Vagina (tissue), 2 donors: ENCODE measurements at places on chromosomes 5 and 9.
A peak's percentile ranks its signal among the peaks of the same experiment; 100 is the strongest.

DNA sequence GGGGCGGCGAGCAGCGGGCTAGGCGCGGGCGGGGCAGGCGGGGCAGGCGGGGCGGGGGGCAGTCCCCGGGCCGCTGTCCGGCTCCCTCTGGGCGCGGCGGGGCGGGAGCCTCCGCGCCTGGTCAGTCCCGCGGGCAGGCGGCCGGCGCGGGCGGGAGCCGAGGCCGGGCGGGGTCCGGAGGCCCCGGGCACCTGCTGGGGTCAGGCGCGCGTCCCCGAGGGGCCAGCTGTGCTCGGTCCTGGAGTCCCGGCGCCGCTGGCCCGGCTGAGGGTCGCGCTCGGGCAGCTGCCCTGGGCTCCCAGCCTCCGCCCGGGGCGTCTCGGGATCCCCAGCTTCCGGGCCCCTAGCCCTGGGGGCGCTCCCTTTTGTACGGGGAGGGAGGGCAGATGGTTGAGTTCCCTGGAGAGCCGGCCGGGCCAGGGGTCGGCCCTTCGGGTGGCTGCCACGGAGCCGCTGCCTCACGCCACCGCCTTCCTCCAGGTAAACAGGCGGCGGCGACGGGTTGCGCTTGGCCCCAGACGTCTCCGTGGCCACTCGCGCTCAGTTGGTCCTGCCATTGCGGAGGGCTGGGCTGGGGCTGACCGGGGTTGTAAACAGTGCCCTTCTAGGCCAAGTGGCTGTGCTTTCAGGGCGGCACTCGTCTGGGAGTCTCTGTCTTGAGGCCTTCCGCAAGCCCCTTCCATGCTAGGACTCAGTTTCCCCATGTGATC, 473 bp downstream of the ZBTB34 start:
- peaks cover 38% of the 10 kb centered on the region for H3K4me1 ChIP-seq
- H3K27ac ChIP-seq: peak overlapping the region; percentile 88
- no peaks in the 10 kb centered on the region for H3K27me3 ChIP-seq
- H3K4me3 ChIP-seq: peak overlapping the region; percentile 91
- peaks cover 5% of the 10 kb centered on the region for H3K36me3 ChIP-seq

- H3K4me1 ChIP-seq: peaks cover 26% of the 10 kb centered on the region
- no peaks in the 10 kb centered on the region for H3K36me3 ChIP-seq
- H3K27ac ChIP-seq: no peak overlapping the region
- peak overlapping the region; percentile 57 for H3K4me3 ChIP-seq
Measured at GRCh38 chr9:124769549-124770358, 1.4 kb downstream of the NR6A1 start.

- DNase-seq: peak; percentile 72
- peaks cover 12% of the 10 kb centered on the region for H3K4me1 ChIP-seq
- no peaks in the 10 kb centered on the region for H3K36me3 ChIP-seq
- H3K4me3 ChIP-seq: no peak overlapping the region
- no peaks in the 10 kb centered on the region for H3K27me3 ChIP-seq
Measured at GRCh38 chr5:174425271-174425963, 299.0 kb upstream of the MSX2 start.

GRCh38 chr5:15606197-15606596, 106.2 kb downstream of the FBXL7 start:
- DNase-seq: no peak
- no peak overlapping the region for H3K27ac ChIP-seq
- no peaks in the 10 kb centered on the region for H3K4me1 ChIP-seq
- no peak overlapping the region for H3K4me3 ChIP-seq

DNA sequence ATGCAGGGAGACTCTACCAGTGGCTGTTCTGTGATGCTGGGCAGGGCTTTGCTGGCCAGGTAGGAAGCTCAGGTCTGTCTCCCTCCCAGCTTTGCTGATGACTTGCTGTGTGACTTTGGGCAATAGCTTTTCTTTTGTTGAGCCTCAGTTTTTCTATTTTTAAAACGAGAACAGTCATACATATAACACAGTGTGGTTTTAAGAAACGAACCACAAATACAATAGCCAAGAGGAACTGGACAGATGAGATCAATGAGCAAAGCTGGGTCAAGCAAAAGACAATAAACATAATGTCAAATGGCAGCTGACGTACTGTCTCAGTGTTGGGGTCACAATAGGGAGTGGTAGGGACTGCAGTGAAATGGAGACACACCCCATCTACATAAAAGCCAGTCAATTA, 20.2 kb downstream of the SLIT3 start:
- no peak overlapping the region for H3K4me3 ChIP-seq
- H3K27me3 ChIP-seq: no peaks in the 10 kb centered on the region
- H3K4me1 ChIP-seq: peaks cover 20% of the 10 kb centered on the region

DNA sequence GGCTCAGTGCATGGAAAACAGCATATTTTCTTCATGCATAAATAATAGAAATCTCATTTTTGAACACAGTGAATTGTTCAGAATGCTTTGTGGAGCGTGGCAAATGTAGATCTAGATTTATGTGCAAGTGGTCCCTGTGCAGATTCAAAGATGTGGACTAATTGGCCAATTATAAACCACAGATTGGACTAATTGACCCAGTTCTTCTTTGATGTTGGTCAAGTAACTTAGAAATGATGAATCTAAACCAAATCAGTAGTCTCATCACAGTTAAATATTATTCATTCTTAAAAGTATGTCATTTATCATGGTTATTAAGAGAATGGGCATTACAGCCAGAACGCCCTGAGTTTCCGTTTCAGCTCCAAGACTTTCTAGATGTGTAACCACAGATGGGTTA, 11.7 kb upstream of the PDE4D start:
- DNase-seq: no peak
- H3K4me3 ChIP-seq: no peak overlapping the region
- H3K4me1 ChIP-seq: no peaks in the 10 kb centered on the region

- no peak overlapping the region for H3K27ac ChIP-seq
- no peak overlapping the region for H3K4me3 ChIP-seq
- peaks cover under 1% of the 10 kb centered on the region for H3K4me1 ChIP-seq
- no peaks in the 10 kb centered on the region for H3K27me3 ChIP-seq
Measured at GRCh38 chr5:35145691-35146317, 84.5 kb downstream of the PRLR start.

- DNase-seq: no peak
- no peak overlapping the region for H3K4me3 ChIP-seq
- H3K27me3 ChIP-seq: no peaks in the 10 kb centered on the region
- no peaks in the 10 kb centered on the region for H3K4me1 ChIP-seq
- no peak overlapping the region for H3K27ac ChIP-seq
- no peaks in the 10 kb centered on the region for H3K36me3 ChIP-seq
Measured at GRCh38 chr9:3299872-3300271, 225.9 kb downstream of the RFX3 start.

- H3K27ac ChIP-seq: no peak overlapping the region
- DNase-seq: no peak
- H3K27me3 ChIP-seq: no peaks in the 10 kb centered on the region
- no peaks in the 10 kb centered on the region for H3K4me1 ChIP-seq
- no peak overlapping the region for H3K4me3 ChIP-seq
- H3K36me3 ChIP-seq: no peaks in the 10 kb centered on the region
Measured at GRCh38 chr5:167546270-167546669, 745.2 kb upstream of the WWC1 start.

GRCh38 chr5:69257577-69257976, 22.9 kb downstream of the CDK7 start:
- H3K4me3 ChIP-seq: no peak overlapping the region
- H3K27me3 ChIP-seq: no peaks in the 10 kb centered on the region
- no peak overlapping the region for H3K27ac ChIP-seq

GRCh38 chr5:128630121-128630520, 92.1 kb upstream of the FBN2 start:
- no peak overlapping the region for H3K4me3 ChIP-seq
- H3K27ac ChIP-seq: no peak overlapping the region
- H3K27me3 ChIP-seq: no peaks in the 10 kb centered on the region
- H3K4me1 ChIP-seq: no peaks in the 10 kb centered on the region

DNA sequence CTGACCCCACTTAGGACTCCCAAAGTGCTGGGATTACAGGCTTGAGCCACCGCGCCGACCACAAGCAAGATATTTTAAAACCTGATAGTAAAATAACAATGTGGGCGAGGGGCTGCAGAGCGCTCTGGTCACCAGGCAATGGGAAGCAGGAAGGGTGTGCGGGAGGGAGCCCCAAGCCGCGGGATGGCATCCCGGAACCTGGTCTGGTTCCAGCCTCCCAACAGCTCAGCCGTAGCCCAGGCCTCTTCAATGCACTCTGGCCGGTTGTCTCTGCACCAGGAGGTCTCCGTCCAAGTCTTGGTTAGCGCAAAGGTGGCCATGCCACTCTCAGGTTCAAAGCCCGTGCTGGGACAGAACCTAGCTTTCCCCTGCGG, 694 bp upstream of the UAP1L1 start:
- peak overlapping the region; percentile 68 for H3K4me3 ChIP-seq
- H3K36me3 ChIP-seq: no peaks in the 10 kb centered on the region
- H3K4me1 ChIP-seq: peaks cover 25% of the 10 kb centered on the region
- H3K27ac ChIP-seq: peak overlapping the region; percentile 77
- H3K27me3 ChIP-seq: no peaks in the 10 kb centered on the region
- DNase-seq: no peak

DNA sequence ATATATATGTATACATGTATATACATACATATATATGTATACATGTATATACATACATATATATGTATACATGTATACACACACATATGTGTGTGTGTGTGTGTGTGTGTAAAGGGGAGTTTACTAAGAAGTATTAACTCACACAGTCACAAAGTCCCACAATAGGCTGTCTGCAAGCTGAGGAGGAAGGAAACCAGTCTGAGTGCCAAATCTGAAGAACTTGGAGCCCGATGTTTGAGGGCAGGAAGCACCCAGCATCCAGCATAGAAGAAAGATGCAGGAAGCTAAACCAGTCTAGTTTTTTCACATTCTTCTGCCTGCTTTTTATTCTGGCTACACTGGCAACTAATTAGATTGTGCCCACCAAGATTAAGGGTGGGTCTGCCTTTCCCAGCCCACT, 591.5 kb downstream of the PRR16 start:
- H3K36me3 ChIP-seq: no peaks in the 10 kb centered on the region
- no peak overlapping the region for H3K27ac ChIP-seq
- no peaks in the 10 kb centered on the region for H3K27me3 ChIP-seq
- H3K4me3 ChIP-seq: no peak overlapping the region
- no peak for DNase-seq

DNA sequence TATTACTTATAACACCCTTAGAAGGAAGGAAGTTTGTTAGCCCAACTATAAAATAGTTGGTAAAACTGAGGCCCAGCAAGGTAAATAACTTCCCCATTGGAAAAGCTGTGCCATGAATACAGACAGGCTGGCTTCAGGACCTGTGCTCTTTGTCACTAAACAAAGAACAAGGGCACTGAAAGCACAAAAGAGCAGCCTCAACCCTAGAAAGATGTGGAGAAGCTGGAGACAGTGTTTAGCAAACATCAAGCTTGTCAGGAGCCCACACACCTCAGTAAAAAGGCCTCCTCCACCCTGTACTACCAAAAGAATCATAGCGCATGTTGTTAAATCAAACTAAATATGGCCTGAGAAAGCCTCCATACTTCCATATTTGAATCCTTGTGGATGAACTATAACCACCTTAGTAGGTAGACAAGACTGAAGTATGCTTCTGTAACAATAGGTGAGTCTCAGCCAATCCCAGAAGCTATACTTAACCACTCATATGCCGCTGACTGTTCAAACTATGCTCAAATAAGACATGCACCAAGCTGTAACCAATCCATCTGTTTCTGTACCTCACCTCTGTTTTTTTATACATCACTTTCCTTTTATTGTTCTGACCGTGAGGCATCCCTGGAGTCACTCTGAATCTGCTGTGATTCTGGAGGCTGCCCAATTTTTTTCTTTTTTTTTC, 18.4 kb upstream of the SCGB3A2 start:
- H3K36me3 ChIP-seq: no peaks in the 10 kb centered on the region
- H3K4me3 ChIP-seq: no peak overlapping the region
- peaks cover 11% of the 10 kb centered on the region for H3K4me1 ChIP-seq

DNA sequence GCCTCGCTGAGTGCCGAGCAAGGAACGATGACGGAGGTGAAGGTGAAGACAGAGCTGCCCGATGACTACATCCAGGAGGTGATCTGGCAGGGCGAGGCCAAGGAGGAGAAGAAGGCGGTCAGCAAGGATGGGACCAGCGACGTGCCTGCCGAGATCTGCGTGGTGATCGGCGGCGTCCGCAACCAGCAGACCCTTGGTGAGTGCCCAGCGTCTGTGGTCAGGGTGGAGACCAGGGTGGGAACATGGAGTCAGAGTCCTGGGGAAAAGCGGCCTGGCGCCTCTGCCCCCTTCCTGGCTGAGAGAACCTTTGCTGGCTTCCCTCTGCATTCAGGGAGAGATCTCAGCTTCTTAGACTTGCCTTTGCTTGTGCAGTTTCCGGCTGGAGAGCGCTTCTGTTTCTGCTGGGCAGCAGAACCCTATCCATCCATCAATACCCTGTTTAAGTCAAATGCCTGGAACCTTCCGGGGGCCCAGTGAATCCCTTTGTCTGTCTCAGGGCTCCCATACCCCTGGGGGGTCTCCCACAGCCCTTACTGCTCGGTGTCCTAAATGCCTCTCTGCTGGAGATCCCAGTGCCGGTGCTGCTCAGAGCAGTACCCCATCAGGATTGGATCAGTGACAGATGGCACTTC, 89.6 kb downstream of the AMBP start:
- DNase-seq: no peak
- H3K27ac ChIP-seq: peak overlapping the region; percentile 54
- H3K27me3 ChIP-seq: no peaks in the 10 kb centered on the region

- H3K36me3 ChIP-seq: no peaks in the 10 kb centered on the region
- no peak overlapping the region for H3K4me3 ChIP-seq
- DNase-seq: no peak
- no peaks in the 10 kb centered on the region for H3K27me3 ChIP-seq
- H3K27ac ChIP-seq: no peak overlapping the region
Measured at GRCh38 chr5:113253037-113253436, 181.8 kb downstream of the TSSK1B start.

DNA sequence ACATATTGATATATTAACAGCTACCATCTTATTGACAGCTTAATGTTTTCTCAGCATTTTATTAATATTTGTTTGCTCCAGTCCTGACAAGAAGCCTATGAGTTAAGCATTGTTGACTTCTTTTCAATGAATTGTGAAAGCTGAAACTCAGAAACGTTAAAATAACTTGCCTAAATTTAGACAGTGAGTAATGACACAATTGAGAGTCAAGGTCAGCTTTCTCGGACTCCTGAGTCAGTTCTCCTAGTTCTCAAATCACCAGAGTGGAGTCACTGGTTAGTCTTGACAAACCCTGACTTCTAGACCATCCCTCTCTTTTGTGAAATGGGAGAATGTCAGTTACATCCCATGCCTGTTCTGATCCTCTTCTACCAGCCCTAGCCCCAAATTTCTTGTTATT, 222.7 kb upstream of the ACO1 start:
- H3K36me3 ChIP-seq: no peaks in the 10 kb centered on the region
- H3K27me3 ChIP-seq: no peaks in the 10 kb centered on the region
- H3K4me1 ChIP-seq: no peaks in the 10 kb centered on the region
- H3K4me3 ChIP-seq: no peak overlapping the region

DNA sequence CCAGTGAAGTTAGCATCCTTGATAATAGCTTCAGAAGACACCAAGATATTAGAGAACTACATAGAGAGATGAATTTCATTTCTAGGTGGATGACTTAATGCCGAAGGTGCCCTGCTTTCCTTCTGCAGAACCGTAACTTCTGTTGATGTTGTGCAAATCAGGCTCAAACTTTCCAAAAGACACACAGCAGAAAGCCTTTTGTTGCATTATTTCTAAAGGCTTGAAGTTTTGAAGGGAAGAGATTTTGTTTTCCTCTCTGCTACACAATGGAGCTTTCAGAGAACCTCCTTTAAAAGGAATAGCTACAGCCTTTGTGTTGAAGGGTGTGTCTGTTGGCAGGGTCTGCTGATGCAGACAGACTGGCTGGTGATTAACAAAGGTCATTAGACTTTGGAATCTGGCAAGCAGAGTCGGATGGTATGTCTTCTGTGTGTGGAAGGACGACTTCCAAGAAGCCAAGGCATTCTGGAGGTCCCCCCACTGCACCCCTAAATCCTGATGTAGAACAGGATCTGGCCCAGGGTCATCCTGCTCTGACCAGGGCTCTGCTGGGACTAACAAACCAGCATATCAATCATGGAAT, 57.8 kb downstream of the ZNF462 start:
- peak overlapping the region; percentile 49 for H3K27ac ChIP-seq
- no peaks in the 10 kb centered on the region for H3K36me3 ChIP-seq
- no peak for DNase-seq
